ENCODE measurements at places on chromosomes 6 and 20. TPM values are rescaled to one million over a fixed set of nuclear protein-coding genes. Genes with fewer than 3 reads are reported as not detected.

The SYCP2L gene
- 1.6 TPM for total RNA-seq

The NKAPL gene
- total RNA-seq: not detected

The SIRPB1 gene
- 0.90 TPM for total RNA-seq

The SULF2 gene
- 20.7 TPM for total RNA-seq

The TBC1D20 gene
- 30.9 TPM for total RNA-seq

The FNDC1 gene
- total RNA-seq: 0.05 TPM

The HLA-DMB gene
- total RNA-seq: 2.3 TPM

The SMLR1 gene
- not detected for total RNA-seq

The PLCB4 gene
- total RNA-seq: 13.0 TPM

The TRIM10 gene
- total RNA-seq: not detected

The C6orf62 gene
- 52.0 TPM for total RNA-seq

The RUNX2 gene
- total RNA-seq: 1.3 TPM

The CTCFL gene
- total RNA-seq: not detected

The SRSF12 gene
- 1.0 TPM for total RNA-seq

The CGA gene
- total RNA-seq: 0.29 TPM

The NANP gene
- total RNA-seq: 8.5 TPM

The MLN gene
- total RNA-seq: not detected

The PSORS1C1 gene
- total RNA-seq: 4.4 TPM

The MUC22 gene
- total RNA-seq: not detected

The PCSK2 gene
- total RNA-seq: not detected

The TRIM15 gene
- total RNA-seq: not detected

The OXT gene
- total RNA-seq: not detected
